Hypothalamus (tissue), 51 donors: ENCODE measurements at places on chromosomes 6 and 20.

DNA sequence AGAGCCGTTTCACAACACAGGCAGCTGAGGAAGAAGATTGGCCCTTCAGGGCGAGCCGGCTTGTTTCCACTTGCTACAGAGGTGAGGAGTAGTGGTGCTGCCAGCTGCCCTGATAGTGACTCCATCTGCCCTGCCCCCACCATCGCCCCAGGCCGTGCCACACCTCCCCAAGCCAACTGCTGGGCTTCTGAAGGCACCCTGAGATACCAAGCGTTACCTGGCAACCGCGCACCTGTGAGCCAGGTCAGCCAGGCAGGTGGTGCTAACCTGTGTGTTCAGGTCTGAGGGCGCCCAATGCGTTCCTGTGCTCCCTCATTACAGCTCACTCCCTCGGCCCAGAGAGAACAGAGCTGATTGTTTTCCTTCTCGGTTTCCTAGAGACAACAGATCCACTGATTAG, 299.1 kb upstream of the ID4 start:
- DNase-seq: no peak

GRCh38 chr6:43037706-43038105, 15.9 kb downstream of the CUL7 start:
- DNase-seq: no peak

GRCh38 chr20:22490287-22491193, 93.8 kb downstream of the FOXA2 start:
- DNase-seq: no peak

- DNase-seq: no peak
These were observed 215.5 kb downstream of the SLC24A3 start for GRCh38 chr20:19427913-19428312.

DNA sequence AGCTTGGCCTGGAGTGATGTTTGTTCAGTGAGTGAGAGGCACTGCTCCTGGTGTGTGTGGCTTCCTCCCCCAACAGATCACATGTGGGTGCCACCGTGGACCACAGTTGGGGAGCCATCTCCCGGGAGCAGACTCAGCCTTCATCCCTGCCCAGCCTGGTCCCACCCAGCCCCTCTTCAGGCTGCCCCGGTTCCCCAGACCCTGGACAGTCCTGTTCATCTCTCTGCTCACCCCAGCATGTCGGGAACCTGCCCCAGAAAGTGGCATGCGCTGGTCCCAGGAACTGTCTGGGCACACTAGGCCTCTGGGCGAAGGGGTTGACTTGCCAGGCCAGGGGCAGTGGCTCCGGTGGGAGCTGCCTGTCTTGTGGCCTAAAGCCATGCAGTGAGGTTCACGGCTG, 21.5 kb upstream of the PPP1R3G start:
- DNase-seq: no peak

DNA sequence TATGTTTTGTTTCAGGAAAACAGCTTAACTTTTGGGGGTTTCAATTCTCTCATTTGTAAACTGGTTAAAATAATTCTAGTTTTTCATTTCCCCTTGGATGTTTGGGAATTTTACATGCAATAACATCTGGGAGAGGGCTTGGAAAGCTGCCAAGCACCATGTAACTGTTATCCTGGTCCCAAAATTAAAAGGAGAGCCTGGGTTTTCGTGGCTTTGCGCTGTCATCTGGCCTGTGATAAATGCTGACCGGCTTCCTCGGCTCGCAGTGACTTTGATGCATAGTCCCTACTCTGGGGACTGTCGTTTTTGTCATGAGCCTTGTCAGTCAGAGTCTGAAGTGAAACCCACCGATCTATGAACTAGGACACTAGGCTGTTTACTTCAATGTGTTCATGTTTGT, 12.2 kb downstream of the SLC35F1 start:
- DNase-seq: no peak

GRCh38 chr6:158358450-158359077, 46.3 kb downstream of the TULP4 start:
- DNase-seq: no peak

GRCh38 chr6:154247119-154247861, 109.3 kb downstream of the IPCEF1 start:
- no peak for DNase-seq

GRCh38 chr20:23039136-23039875, 4.2 kb downstream of the SSTR4 start:
- DNase-seq: no peak

DNA sequence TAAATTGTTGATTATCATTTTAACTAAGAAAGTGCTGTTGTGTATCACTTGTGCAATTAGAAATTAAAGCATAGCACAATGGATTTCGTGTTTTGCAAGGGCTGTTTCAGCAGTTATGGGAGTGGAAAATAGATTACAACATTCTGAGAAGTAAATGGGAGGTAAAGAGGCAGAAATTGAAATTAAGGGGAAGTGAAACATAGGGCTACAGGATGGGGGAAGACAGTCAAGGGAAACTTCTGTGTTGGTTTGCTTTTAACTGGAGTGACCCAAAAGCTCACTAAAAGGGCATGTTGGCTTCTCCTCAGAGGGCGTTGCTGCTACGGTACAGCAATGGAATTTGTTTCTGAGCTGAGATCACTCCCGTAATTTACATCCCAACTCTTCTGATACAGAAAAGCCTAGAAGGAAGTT, 147.5 kb downstream of the BCAS1 start:
- DNase-seq: no peak

GRCh38 chr20:17622851-17623508, 53.1 kb downstream of the DSTN start:
- no peak for DNase-seq

GRCh38 chr6:138923561-138923960, 64.5 kb downstream of the REPS1 start:
- no peak for DNase-seq

DNA sequence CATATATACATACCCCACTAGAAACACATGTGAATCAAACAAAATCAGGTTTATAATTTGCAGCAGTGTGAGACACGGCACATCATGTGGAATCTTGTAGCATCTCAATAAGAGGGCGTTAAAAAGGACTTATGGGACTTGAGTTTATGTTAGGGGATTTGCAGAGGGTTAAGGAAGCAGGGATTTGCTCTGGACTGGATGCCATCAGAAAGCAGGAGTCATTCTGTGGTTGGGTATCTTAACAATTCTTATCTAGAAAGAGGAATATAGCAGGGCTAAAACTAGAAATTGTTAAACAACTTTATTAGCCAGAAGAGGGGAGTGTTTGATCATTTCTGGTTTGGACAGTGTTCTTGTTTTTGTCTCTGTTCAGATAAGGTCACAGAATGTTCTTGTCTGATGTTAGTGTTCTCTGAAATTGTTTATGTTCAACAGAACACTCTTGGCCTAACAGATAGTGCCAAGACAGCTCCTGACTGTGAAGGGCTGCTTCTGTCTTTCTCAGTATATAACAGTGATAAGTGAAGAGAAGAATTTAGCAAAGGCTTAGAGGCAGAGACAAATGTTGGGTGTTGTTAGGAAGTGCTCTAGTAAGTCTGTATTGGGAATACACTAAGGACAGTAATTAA, 39.2 kb downstream of the LIN28B start:
- DNase-seq: no peak

GRCh38 chr6:134647861-134648260, 302.0 kb downstream of the ALDH8A1 start:
- no peak for DNase-seq

- no peak for DNase-seq
These were observed 9.2 kb downstream of the SLCO4A1 start for GRCh38 chr20:62651285-62652021.

DNA sequence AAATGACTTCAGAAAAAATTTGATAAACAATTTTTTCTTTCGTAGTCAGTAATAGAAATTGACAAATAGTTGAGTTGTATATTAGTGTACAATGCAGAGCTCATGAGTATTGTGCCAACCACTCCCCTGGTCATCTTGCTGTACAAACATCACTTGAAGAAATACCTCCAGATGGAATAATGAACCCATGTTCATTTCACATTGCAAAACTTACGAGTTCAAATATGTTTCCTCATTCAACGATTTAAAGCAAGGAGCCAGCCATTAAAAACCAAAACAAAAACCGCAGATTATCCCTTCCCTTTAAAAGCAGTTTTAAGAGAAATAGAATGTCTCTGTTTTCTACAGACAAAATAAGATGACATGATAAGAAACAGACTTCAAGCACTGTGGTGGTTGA, 62.5 kb downstream of the RALGAPA2 start:
- no peak for DNase-seq

DNA sequence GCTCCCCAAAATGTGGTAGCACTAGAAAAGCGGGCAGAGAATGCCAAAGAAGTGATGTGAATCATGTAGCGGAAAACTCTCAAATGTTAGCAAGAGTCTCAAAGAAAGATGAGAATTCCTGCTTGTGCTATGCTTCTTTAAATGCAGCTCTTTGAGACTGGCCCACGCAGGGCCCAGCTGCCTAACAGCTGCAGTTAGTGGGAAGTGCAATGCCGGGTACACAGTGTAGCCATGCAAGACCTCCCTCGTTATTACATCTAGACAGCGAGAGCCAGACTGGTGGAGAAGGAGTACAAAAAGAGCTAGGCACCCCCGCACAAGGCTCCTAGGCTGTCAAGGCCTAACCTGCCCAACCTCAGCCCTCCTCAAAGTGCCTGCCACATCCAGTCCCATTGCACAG, 201.7 kb upstream of the PRDM1 start:
- no peak for DNase-seq

- no peak for DNase-seq
These were observed 41.9 kb downstream of the SYNJ2 start for GRCh38 chr6:158023597-158023939.

- DNase-seq: peak; percentile 61
These were observed 76.2 kb downstream of the LYRM2 start for GRCh38 chr6:89562093-89562973.

DNA sequence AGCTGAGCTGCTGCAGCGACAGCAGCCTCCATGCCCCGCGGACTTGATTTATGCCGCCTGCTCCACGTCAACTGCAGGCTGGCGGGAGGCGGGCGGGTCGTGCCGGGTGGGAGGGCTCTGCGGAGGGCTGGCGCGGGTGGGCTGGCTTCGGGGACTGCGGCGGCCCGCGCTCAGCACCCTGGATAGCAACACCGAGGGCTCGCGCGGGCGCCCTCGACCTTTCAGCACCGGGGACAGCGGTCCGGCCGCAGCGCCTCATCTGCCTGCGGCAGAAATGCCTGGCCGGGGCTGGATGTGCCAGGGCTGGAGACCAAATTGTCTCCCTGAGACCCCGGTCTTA, 792 bp downstream of the SNAP25 start:
- peak; percentile 78 for DNase-seq

GRCh38 chr6:16741112-16742016, 19.9 kb downstream of the ATXN1 start:
- DNase-seq: no peak

GRCh38 chr20:25300496-25301170, 52.7 kb downstream of the PYGB start:
- DNase-seq: no peak

GRCh38 chr20:59259946-59260345, 40.5 kb upstream of the EDN3 start:
- DNase-seq: no peak

DNA sequence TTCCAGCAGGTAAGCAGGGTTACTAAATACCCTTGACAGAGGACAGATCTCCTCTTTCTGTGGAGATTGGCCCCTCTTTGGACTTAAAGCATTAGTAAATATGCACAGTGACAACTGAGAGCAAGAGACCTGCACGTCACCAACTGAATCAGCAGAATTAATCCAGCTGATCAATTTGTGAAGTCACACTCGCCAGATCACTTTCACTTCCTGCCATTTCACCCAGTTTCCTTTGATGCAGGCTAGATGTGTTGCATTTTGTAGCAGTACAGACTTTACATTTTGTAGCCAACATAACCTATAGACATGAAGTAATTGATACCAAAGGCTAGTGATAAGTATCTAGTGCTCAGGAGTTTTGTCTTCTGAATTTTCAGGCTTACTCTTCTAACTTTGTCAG, 11.9 kb downstream of the SYNE1 start:
- no peak for DNase-seq
